ENCODE measurements at places on chromosomes 16 and 17.
A peak's percentile ranks its signal among the peaks of the same experiment; 100 is the strongest.

GRCh38 chr17:31561469-31562375, 170.2 kb downstream of the RAB11FIP4 start:
- peak; percentile 28 for DNase-seq

DNA sequence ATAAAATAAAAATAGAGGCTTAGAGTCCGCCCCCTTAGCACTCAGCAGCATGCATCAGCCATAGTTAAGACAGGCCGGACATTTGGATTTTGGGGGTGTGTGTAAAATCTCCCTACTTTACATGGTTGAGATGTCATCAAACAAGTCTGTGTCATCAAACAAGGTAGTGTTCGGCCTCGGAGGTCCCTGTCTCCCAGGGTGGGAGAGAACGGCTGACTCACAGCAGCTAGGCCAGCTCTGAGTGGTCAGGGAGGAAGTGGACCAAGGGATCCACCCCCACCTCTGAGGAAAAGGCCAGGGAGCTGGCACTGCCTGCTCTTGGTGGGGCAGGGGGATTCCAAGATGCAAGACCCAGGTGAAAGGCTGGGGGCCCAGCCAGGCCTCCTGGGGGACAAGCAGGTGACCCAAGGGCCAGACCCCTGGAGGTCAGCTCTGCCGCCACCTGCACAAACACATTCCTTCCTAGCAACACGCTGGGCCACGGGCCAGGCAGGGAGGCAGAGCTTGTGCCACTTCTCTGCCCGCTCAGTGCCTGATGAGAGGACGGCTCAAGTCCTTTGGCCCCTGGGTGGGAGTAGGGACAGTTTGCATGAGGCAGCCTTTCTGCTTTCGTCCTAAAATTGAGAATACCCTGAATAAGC, 28.5 kb downstream of the KIFC3 start:
- no peak for DNase-seq

- no peak for DNase-seq
Measured at GRCh38 chr16:81583893-81584631, 139.5 kb downstream of the CMIP start.

- no peak for DNase-seq
Measured at GRCh38 chr16:13921328-13921727, 1.4 kb downstream of the ERCC4 start.

GRCh38 chr17:67467500-67468455, 90.7 kb downstream of the PITPNC1 start:
- DNase-seq = no peak

DNA sequence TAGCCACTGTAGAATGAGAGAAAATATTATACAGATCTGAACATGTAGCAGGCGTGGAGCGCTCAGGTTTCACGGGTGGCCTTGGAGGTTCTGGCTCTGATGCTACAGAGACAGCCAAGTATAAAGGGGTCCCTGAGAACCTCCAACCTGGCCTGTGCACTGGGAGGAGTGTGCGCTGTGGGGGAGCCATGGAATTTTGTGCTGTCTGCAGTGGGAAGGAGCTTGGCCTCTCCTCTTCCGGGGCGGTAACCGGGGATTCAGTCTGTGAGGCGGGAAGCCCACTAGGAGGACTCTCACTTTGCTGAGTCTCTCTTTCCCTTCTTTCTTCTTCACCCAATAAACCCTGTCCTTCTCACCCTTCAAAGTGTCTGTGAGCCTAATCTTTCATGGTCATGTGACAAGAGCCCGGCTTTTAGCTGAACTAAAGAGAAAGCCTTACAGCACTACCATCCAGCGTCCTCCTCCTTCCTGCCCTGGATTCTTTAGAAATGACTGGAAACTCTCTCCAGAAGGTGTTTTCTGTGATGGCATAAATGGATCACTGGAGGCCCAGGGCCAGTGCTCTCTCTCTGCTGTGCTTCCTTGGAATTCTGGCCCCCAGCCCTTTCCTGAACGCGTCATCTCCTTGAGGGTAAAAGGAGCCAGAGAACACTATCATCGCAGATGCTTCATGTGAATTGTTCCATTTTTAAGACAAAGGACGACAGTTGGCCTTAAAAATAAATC, 232.1 kb upstream of the CACNG5 start:
- DNase-seq = no peak

DNA sequence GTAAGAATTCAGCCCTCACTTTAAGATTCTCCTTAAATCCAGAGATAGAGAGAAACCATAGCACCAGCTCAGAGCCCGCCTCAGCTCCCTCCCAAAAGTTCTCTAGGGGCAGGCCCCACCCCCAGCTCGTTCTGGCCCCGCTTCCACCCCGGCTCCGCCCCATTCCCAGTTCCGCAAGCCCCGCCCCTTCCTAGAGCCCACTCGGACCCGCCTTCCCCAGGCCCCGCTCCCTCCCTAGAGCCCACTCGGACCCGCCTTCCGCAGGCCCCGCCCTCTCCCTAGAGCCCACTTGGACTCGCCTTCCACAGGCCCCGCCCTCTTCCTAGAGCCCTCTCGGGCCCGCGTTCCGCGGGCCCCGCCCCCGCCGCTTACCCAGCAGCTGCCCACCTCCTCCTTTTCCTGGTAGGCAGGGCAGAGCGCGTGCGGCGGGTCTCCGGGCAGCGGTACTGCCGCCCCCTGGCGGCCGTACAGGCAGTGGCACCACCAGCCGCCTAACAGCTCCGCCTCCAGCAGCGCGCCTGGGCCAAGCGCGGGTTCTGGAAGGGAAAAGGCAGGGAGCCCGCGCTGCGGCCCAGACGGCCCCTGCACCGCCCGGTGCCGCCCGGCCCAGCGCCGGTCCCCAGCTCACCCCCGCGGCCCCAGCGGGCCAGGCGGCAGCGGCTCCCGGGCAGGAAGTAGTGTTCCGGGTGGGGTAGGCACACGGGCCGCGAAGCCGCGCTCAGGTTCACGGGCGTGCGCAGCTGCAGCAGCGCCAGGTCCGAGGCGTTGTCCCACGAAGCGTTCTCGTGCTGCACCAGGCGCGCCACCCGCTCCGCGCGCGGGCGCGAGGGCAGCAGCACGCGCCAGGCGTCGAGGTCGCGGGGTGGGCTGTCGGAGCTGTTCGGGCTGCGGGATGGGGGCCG, 6.8 kb upstream of the PRSS8 start:
- peak; percentile 99 for DNase-seq
